ENCODE measurements at places on chromosomes 3 and 15.

- no peaks in the 10 kb centered on the region for H3K36me3 ChIP-seq
- H3K4me3 ChIP-seq, result no peak overlapping the region
- no peaks in the 10 kb centered on the region for H3K27me3 ChIP-seq
- DNase-seq, result no peak
- peaks cover 4% of the 10 kb centered on the region for H3K4me1 ChIP-seq
These were observed 246.8 kb upstream of the STT3B start for GRCh38 chr3:31285833-31286486.

DNA sequence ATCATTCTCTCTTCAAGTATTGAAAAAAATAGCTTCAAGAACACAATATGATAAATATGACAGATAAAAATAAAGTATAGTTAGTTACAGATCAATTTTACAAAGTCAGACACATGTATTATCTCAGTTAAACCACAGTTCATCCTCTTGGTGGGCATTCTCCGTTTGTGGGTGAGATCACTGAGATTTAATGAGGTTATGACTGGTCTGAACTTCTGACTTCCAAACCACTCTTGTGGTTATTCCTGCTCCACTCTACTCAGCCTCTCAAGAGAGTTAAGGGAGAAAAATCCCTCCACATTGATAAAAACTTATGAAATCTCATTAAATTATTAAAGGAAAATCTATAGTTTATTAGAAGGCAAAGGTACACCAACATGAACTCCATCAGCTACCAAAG, 229.9 kb upstream of the LRTM1 start:
- no peak overlapping the region for H3K4me3 ChIP-seq
- no peaks in the 10 kb centered on the region for H3K4me1 ChIP-seq
- no peaks in the 10 kb centered on the region for H3K27me3 ChIP-seq
- no peak overlapping the region for H3K27ac ChIP-seq

DNA sequence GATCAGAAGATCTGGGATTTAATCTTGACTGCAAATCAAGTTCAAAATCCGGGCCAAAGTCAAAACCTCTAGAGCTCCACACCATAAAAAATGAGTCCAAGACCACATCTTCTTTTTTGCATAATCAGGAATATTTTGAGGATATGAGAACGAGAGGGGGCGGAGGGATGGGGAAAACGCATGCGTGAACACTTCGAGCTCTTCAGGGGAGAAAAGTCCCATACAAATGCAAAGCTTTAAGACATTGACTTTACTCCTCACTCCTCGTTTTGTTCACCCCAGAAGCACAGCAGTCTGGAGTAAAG, 68.2 kb downstream of the SUMF1 start:
- H3K36me3 ChIP-seq, result peaks cover 15% of the 10 kb centered on the region
- H3K27me3 ChIP-seq, result no peaks in the 10 kb centered on the region
- H3K4me1 ChIP-seq, result peaks cover 17% of the 10 kb centered on the region

DNA sequence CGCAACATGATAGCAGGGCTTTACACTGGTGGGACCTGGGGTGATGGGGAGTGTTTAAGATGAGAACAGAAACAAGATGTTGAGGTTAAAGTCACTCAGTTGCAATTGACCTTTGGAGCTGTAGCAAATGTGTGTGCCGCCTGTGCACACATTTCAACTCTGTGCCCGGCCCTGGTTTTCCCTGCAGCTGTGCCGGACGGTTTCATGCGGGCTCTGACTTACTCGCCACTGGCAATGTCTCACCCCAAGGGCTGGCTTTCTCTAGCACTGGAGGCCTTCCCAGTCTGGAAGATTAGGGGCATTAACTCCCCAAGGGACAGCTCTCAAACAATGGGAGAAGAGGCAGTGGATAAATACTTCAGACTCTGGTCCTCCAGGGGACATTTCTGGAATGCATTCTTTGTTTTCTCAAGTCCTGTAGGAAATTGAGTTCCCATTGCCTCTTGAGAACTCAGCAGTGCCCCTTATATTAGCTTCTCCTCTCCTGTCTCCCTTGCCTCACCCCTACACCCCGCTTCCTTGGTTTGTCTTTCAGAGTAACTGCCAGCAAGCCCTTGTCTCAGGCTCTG, 152.5 kb downstream of the EDEM1 start:
- H3K27me3 ChIP-seq, result no peaks in the 10 kb centered on the region
- no peak for DNase-seq
- H3K4me3 ChIP-seq, result no peak overlapping the region
- H3K4me1 ChIP-seq, result no peaks in the 10 kb centered on the region
